ENCODE measurements at places on chromosomes 4 and X. TPM values are rescaled to one million over a fixed set of nuclear protein-coding genes. Genes with fewer than 3 reads are reported as not detected.
A peak's percentile ranks its signal among the peaks of the same experiment; 100 is the strongest.

DNA sequence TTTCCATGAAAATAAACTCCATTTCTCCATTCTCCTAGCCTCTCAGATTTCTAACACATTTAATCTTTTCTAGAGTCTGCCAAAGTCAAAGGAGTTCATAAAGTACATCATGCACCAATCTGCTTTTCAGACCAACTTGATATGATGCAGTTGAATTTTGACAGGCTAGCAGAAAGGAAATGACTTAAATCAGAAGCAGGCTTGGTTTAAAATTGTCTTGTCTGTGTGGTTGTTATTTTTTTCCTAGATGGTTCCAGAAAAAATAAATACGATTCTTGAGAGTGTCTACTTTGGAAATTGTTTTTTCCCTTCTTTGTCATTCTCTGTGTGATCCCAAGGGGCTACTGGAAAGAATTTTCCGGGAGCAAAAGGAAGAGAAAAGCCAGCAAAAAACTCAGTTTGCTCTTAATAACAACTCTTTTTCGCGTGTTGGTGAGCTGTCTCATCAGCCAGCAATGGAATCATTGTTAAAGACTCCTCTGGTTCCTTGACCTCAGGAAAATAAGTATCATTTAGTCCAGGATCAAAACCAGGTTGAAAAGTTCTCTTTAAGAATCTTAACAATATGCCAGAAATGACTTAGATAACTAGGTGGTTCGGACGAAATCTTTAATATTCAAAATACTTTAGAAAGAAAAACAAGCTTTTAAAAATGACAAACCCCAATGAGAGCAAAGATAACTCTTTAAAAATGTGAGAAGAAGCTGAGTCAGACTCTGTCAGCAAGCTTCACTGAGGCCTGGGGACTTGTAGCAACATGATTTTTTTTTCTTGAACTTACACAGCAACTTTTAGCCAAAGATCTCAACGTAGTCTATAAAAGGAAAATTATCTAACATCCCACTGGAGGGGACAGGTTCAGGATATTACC lies 49.7 kb upstream of the GAB1 start:
- DNase-seq = no peak
- no peaks in the 10 kb centered on the region for H3K27me3 ChIP-seq
- H3K4me1 ChIP-seq = peaks cover 2% of the 10 kb centered on the region
- no peak overlapping the region for H3K4me3 ChIP-seq
- no peaks in the 10 kb centered on the region for H3K36me3 ChIP-seq

GRCh38 chr4:112423591-112423990 lies 92.4 kb downstream of the NEUROG2 start:
- no peak overlapping the region for H3K27ac ChIP-seq
- H3K4me3 ChIP-seq = no peak overlapping the region
- DNase-seq = no peak
- no peaks in the 10 kb centered on the region for H3K27me3 ChIP-seq
- H3K36me3 ChIP-seq = no peaks in the 10 kb centered on the region
- H3K4me1 ChIP-seq = no peaks in the 10 kb centered on the region

DNA sequence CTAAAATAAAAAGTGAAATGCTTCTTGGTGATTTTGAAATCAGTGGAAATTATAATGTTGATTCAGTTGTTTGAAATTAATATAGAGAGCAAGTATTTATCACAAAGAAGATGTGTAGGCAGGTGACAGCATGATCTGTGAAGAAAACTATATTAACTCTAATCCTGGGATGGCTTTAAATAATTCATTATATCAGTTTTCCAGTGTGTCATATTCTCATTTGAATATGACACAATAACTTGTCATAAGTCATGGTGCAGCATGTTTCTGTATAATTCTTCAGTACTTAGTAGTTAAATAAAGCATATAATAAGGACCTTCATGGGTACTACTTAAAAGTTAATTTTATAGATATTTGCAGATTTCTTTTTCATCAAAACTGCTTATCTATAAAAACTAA lies 573.6 kb downstream of the INPP4B start:
- DNase-seq = no peak
- no peak overlapping the region for H3K4me3 ChIP-seq
- H3K27me3 ChIP-seq = no peaks in the 10 kb centered on the region
- H3K36me3 ChIP-seq = no peaks in the 10 kb centered on the region
- no peaks in the 10 kb centered on the region for H3K4me1 ChIP-seq

- no peak overlapping the region for H3K27ac ChIP-seq
- peak overlapping the region; percentile 94 for H3K4me3 ChIP-seq
- H3K27me3 ChIP-seq = no peaks in the 10 kb centered on the region
Measured at GRCh38 chr4:139175646-139176301, 1.2 kb downstream of the ELF2 start.

GRCh38 chr4:52711834-52712250 lies 39.4 kb downstream of the ERVMER34-1 start:
- peaks cover 3% of the 10 kb centered on the region for H3K27me3 ChIP-seq
- no peaks in the 10 kb centered on the region for H3K36me3 ChIP-seq
- H3K27ac ChIP-seq = no peak overlapping the region
- peaks cover 22% of the 10 kb centered on the region for H3K4me1 ChIP-seq
- H3K4me3 ChIP-seq = peak overlapping the region; percentile 71

GRCh38 chr4:122577808-122578781 lies 42.8 kb downstream of the IL21 start:
- no peaks in the 10 kb centered on the region for H3K36me3 ChIP-seq
- DNase-seq = peak; percentile 87
- peaks cover 3% of the 10 kb centered on the region for H3K27me3 ChIP-seq
- peaks cover 5% of the 10 kb centered on the region for H3K4me1 ChIP-seq
- H3K27ac ChIP-seq = peak overlapping the region; percentile 74
- no peak overlapping the region for H3K4me3 ChIP-seq

DNA sequence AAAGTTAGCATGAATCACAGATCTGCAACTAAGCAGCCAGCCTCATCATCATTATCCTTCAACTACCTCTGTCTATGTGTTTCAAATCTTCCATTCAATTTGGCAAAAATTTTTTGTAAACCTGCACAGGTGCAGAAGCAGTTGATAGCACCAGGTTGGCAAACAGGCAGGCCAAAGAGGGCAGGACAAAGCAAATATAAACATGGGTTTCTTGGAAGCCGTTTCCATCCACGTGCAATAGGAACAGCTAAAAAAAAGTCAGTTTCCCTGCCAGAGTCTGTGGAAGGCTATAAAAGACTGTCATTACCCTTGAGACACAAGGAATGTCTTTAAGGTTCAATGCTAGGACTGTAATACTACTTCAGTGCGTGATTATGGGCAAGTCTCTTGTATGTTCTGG lies 253.2 kb downstream of the PDHA2 start:
- H3K27ac ChIP-seq = no peak overlapping the region
- H3K4me1 ChIP-seq = no peaks in the 10 kb centered on the region
- no peaks in the 10 kb centered on the region for H3K27me3 ChIP-seq

DNA sequence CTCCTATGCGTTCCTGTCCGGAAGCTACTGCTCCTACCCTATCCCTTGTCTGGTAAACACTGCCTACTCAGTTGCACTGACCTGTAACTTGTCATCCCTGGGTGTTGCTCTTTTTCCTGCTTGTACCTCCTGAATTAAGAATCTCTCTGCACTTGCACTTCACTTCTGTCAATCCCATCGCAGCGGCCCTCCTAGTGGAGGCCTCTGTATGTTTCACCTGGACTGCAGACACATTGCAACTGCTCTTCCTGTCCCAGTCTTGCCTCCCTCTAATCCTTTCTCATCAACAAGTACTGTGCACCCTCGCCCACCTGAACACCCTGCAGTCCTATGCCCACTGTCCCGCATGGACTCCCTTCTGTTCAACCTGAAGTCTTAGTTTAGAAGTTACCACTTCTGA lies 8.0 kb downstream of the GK start:
- no peaks in the 10 kb centered on the region for H3K4me1 ChIP-seq
- no peak overlapping the region for H3K27ac ChIP-seq
- no peaks in the 10 kb centered on the region for H3K27me3 ChIP-seq
- H3K36me3 ChIP-seq = no peaks in the 10 kb centered on the region
- DNase-seq = no peak

DNA sequence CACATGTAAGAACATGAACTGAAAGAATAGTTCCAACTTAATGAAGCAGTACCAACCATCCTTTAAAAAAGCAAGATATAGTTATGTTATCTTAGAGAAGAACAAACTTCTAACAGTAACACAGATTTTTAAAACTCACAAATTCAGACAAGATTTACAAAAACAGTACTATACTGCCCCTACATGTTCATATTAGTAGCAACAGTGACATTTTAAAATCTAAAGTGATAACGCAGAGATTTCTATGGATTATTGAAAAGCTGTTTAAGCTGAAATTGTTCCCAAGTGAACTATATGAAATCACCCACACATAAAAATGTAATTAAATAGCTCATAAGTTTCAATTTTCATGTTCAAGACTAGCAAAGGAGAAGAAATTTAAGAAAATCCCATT lies 166.0 kb downstream of the FBXW7 start:
- H3K4me3 ChIP-seq = no peak overlapping the region
- H3K27me3 ChIP-seq = no peaks in the 10 kb centered on the region
- peaks cover 5% of the 10 kb centered on the region for H3K4me1 ChIP-seq
- H3K27ac ChIP-seq = no peak overlapping the region
- DNase-seq = no peak

- no peak overlapping the region for H3K27ac ChIP-seq
- no peak for DNase-seq
- no peaks in the 10 kb centered on the region for H3K27me3 ChIP-seq
- H3K4me1 ChIP-seq = no peaks in the 10 kb centered on the region
- no peak overlapping the region for H3K4me3 ChIP-seq
- H3K36me3 ChIP-seq = no peaks in the 10 kb centered on the region
Measured at GRCh38 chr4:54172156-54172555, 56.9 kb upstream of the PDGFRA start.

DNA sequence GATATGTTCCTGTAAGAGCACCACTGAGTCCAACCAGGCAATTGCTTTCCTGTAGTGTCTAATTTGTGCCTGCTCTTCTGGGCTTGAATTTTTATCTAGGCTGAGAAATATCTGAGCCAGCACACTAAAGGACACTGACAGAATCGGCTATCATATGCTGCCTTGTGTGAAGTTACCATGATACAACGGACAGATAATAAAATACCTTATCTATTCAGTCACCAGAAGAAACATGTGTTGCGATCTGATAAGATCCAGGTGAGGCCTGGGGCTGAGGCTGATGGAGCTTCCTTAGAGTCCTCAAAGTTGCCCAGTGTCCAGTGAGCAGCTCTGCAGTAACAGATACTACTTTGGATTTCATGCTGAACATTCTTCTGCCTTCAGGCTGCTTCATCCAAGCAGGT lies 111.8 kb downstream of the ZNF518B start:
- H3K4me3 ChIP-seq = no peak overlapping the region
- H3K27me3 ChIP-seq = no peaks in the 10 kb centered on the region
- H3K36me3 ChIP-seq = no peaks in the 10 kb centered on the region
- H3K27ac ChIP-seq = no peak overlapping the region
- H3K4me1 ChIP-seq = no peaks in the 10 kb centered on the region

DNA sequence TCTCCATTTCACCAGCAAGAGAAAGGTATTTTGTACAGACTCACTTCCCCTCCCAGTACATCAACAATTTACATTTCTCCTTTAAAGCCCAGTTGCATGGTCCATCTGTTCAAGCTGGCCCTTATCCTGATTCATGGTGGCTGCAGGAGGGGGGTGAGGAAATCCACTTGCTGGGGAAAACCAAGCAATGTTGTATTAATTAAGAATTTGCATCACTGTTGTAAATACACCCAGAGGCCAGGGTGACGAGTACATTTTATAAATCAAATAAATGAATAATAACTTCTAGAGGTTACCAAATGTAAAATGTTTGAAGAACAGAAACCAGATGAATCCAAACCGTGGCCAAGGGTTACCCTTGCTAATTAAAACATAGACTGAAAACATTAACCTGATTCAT lies 395.9 kb upstream of the INTU start:
- H3K27me3 ChIP-seq = no peaks in the 10 kb centered on the region
- no peak overlapping the region for H3K4me3 ChIP-seq
- no peaks in the 10 kb centered on the region for H3K4me1 ChIP-seq

DNA sequence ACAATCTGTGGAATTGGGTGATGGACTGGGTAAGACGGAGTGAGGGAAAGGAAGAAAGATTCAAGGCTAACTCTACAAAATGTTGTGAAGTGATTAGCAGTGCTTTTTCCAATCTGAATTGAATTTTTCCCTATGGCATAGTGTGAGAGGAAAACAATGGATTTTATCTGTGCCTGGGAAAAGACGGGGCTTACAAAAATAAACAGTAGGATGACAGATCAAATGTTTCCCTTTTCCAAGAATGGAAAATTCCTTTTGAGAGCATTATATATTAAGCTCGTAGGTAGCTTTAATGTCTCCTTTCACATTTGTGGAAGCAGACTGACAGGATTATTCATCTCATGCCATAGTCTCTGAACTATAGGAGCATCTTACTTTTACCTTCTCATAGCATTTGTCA lies 27.8 kb downstream of the ATP11C start:
- no peaks in the 10 kb centered on the region for H3K27me3 ChIP-seq
- H3K4me1 ChIP-seq = no peaks in the 10 kb centered on the region
- H3K4me3 ChIP-seq = no peak overlapping the region
- no peaks in the 10 kb centered on the region for H3K36me3 ChIP-seq

DNA sequence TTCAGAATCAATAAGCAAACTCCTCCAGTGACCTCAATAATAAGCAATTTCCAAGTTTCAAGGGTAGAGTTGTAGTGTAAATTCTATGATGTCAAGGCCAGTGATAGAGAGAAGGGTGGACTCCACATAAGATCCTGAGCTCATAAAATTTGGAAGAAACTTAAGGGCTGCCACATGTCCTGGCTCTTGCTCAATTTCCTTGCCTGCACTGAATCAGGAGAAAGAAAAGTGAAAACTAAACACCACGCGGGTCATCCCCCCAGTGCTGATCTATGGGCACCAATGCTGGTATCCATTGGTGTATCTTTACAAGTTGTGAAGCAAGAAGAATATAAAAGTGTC lies 392.0 kb upstream of the INTU start:
- H3K4me3 ChIP-seq = no peak overlapping the region
- H3K4me1 ChIP-seq = no peaks in the 10 kb centered on the region

DNA sequence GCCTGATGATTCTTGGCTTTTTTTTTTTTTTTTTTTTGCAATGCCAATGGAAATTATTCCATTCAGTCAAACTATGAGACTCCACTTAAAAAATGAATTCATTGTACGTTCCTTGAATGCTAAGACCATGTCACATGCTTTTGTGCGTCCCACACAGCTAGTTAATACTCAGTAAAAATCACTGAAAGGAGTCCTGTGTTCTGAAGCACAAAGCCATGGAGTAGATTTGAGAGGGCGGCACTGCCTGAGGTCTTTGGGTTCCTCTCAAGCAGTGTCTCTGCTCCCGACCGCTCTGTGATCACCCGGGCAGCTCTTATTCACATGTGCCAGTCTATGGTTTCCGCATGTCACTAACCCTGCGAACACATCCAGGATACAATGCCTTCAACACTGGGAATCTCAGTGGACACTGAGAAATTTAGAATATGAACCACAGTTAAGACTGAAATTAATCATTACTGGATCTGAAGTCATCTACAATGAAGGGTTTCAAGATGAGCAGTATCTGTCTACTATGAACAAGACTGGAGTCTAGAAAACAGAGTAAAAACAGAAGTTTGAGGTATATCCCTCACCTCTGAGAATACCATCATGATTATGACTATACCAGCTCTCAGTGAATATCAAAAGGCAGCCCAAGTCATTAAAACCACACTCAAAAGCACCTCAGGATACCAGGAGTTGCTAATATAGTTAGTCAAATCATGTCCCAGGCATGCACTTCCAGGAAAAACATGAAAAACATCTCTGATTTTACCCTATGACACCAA lies 193.0 kb downstream of the MGST2 start:
- no peak overlapping the region for H3K4me3 ChIP-seq
- no peak overlapping the region for H3K27ac ChIP-seq
- no peak for DNase-seq

Gene GNL3L
- 18.7 TPM for total RNA-seq

Gene RS1
- total RNA-seq = 0.05 TPM

Gene PPARGC1A
- total RNA-seq = 1.4 TPM

Gene NXF2
- total RNA-seq = not detected

Gene NXF2B
- total RNA-seq = not detected

Gene C4orf50
- total RNA-seq = 0.66 TPM

Gene SH3D19
- total RNA-seq = 4.6 TPM
